T-helper 2 cell (primary cell): ENCODE measurements at places on chromosomes 7 and 10.

DNA sequence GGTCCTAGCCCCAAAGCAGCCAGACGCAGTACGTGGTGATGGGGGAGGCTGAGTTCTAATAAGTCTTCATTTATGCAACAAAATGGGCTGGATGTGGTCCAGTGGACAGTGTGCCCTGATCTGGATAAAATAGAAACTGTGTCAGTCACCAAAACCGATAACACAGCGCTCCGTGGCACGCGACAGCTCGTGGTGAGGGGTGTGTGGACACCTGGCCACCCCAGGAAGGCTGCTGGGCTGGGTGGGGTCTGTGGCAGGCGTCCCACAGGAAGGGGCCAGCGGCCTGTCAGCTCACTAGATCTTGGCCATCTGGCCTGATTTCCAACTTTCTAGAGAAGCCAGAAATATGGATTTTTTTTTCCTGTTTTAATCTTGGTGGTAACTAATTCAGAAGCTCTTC lies 17.0 kb downstream of the FAM20C start:
- no peak for DNase-seq

GRCh38 chr10:33746836-33747268 lies 412.4 kb upstream of the NRP1 start:
- no peak for DNase-seq

- DNase-seq: no peak
Measured at GRCh38 chr10:80281784-80282765, 7.4 kb downstream of the MAT1A start.

DNA sequence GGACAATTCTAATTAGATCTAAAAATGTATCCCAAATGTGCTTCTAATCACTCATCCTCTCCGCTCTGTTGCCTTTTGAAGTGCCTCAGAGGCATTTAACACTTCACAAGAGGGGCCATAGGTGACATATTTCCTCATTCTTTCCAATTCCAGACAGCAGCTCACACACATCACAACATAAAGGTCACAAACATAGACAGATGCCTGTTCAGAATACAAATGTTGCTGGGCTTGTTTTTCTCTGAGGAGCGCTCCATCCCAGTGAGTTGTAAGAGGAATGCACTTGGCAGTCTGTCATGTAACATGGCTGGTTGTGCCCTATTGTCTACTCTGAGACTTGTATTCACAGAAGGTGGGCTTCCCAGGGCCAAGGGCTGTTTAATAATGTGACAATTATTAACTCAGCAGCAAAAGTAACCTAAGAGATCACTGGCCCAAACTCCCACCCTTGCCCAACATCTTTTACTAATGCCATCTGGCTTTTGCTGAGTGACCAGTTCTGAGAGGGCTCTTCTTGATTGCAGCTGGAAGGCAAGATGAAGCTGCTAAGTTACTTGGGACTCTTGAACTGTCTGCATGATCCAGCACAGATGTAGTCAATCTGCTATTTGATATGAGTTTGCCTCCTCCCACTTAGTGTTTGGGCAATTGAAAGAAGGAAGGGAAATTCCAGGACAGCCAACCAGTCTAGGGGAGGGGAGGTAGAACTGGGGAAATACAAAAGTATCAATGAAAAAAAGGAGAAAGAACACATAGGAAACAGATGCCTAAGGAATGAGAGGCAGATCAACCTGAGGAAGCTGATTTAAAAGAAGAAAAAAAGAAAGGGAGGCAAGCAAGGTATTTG lies 13.6 kb downstream of the PON2 start:
- no peak for DNase-seq

GRCh38 chr7:27905951-27906350 lies 166.0 kb downstream of the TAX1BP1 start:
- DNase-seq: no peak

DNA sequence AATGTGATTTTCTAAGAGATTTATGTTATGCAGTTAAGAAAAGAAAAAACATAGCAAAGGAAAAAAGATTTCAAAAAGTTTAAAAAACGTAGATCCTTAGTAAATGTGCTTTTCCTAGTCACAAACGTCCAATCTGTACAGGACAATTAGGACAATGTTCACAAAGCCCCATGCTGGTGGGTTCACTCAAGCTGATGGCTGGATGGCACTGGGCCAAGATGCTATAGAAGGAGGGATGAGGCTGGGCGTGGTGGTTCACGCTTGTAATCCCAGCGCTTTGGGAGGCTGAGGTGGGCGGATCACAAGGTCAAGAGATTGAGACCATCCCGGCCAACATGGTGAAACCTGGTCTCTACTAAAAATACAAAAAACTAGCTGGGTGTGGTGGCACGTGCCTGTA lies 22.1 kb downstream of the SVIL start:
- DNase-seq: no peak

- no peak for DNase-seq
Measured at GRCh38 chr7:107951896-107952295, 51.1 kb downstream of the LAMB1 start.

GRCh38 chr7:137443616-137444015 lies 100.1 kb upstream of the PTN start:
- DNase-seq: no peak

DNA sequence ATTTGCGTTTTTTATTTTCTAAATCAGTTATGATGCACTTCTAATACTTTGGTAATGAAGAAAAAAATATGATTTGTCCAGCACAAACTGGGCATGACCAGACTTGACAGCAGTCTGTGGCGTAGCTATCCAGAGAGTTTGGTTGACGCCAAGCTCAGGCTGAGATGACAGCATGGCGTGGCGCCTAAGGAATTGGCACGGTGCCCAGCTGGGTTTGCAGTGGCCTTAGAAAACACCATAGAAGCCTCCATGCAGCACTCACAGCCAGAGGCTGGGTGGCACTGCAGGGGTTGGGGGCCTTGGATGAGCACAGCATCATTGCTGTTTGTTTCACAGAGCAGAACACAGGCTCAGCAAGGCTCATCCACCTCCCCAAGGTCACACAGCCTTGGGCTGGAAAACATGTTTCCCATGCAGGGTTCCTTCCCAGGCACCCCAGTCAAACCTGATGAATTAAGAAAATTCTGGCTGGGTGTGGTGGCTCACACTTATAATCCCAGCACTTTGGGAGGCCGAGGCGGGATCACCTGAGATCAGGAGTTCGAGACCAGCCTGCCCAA lies 88.9 kb downstream of the GTF2IRD1 start:
- no peak for DNase-seq

GRCh38 chr10:93495654-93496321 lies 624 bp upstream of the CEP55 start:
- DNase-seq: no peak

DNA sequence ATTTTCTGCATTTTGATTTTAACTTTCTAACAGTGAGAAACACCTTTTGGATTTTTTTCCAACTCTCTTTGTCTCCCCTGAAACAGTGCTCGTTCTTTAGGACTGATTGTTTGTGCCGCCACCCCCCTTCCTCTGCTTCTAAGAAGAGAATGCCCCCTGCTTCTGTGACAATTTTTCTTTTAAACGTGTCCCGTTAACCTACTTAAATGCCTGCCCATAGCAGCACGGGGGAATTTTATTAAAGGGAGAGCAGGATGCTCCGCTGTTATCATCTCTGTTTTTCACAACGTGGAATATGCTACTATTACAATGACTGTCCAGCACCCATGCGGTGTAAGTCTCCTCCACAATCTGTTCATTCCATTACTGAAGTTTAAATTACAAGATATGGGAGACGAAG lies 67.8 kb downstream of the SVIL start:
- no peak for DNase-seq

GRCh38 chr7:48617993-48618392 lies 306.4 kb upstream of the CDC14C start:
- no peak for DNase-seq

GRCh38 chr7:139915864-139916716 lies 87.0 kb downstream of the TBXAS1 start:
- peak; percentile 41 for DNase-seq

DNA sequence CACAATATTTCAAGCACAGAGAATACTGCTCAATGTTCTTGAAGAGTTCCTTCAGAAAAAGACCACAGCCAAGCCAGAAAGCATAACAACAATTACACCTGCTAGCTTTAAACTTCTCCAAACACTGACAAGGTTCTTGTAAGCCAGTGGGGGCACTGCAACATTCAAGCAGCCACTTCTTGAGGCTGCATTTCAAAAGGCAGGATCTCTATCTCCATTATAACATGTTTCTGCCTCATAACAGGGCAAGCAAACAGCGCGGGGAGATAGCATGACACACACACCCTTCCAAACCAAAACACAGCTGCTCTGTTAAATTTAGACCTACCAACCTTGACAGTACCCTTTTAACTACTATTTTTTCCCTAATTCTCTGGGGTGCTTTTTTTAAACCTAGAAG lies 30.8 kb downstream of the CHCHD3 start:
- peak; percentile 11 for DNase-seq

GRCh38 chr10:91381257-91381891 lies 28.8 kb upstream of the HECTD2 start:
- no peak for DNase-seq

DNA sequence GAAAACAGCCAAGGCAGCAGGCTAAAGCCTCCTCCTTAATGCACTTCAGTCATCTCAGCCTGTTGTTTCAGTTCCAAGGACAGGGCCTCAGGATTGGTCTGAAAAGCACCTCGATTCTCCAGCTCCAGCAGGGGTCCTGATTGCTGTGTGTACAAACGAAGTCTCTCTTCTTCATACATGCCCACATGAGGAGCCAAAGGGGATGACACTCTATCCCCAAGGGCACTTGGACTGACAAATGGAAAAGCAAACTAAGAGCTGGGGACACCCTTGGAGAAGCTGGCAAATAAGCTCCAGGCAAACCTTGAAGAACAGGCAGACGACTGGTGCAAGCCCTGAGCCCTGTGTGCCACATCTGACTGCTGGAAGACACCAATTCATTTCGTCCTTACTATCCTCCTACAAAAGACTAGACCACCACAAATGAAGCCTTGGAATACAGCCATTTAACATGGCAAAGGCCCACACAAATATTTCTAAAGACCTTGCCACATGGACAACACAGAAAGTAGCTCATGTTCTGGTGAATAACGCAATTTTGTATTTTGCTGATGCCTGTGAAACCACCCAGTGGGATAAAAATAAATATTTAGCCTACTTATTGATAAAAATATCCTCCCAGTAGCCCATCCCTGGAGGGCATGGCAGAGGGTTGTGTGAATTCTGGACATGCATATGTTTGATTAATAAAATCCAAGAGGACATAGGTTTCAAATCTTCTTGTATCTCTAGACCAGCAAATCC lies 61.9 kb downstream of the PARD3 start:
- DNase-seq: no peak

DNA sequence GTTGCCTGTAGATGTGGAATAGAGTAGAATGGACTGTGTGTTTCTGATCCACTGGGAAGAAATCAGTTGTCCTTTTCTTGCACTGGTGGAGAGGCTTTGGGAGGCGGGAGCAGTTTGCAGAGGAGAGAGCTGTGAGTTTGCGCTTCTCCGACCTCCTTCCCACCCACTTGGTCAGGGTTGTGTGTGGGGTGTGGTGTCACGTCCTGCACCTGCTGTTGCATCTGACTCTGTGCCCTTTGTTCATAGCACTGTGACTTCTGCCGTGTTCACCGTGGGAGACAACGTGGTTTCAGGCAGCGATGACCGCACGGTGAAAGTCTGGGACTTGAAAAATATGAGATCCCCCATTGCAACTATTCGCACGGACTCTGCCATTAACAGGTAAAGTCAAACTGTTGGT lies 67.8 kb downstream of the WDR37 start:
- DNase-seq: no peak

GRCh38 chr10:102646610-102647442 lies 2.5 kb downstream of the TRIM8 start:
- peak; percentile 27 for DNase-seq

GRCh38 chr10:79017882-79018520 lies 50.8 kb upstream of the ZMIZ1 start:
- DNase-seq: no peak

GRCh38 chr10:131702531-131703356 lies 198.1 kb upstream of the PPP2R2D start:
- no peak for DNase-seq

- DNase-seq: no peak
Measured at GRCh38 chr7:142711196-142711595, 38.1 kb upstream of the PRSS1 start.

- DNase-seq: no peak
Measured at GRCh38 chr7:42694894-42695507, 216.9 kb downstream of the C7orf25 start.

GRCh38 chr7:4681218-4681851 lies 760 bp upstream of the FOXK1 start:
- no peak for DNase-seq

- DNase-seq: no peak
Measured at GRCh38 chr10:12902135-12902572, 99.4 kb downstream of the CCDC3 start.

GRCh38 chr10:127945341-127945758 lies 38.4 kb downstream of the PTPRE start:
- DNase-seq: no peak

GRCh38 chr10:62352356-62352970 lies 21.7 kb upstream of the ZNF365 start:
- no peak for DNase-seq

GRCh38 chr7:44460325-44460724 lies 30.1 kb downstream of the NUDCD3 start:
- peak; percentile 91 for DNase-seq

DNA sequence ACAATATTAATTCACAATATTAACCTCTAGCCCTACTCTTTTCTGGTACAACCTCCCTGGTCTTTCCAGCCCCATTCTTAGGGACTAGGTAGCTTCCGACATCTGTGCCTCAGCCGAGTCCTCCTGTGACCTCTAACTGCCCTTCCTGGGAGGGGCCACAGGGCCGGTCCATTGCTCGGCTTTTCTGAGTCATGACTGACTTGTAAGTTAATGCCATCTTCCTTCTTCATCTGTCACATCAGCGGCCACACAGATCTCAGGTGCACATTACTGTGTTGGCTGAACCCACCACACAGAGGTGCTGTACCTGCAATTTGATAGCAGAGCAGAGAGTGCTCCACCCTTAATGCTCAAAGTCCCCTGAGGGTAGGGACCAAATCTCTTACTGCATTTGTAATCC lies 4.1 kb upstream of the CPA4 start:
- DNase-seq: no peak

GRCh38 chr10:100896876-100897461 lies 15.8 kb upstream of the SLF2 start:
- no peak for DNase-seq

GRCh38 chr10:92327445-92328433 lies 36.8 kb downstream of the MARCHF5 start:
- no peak for DNase-seq

GRCh38 chr7:114416129-114416990 lies 1.7 kb downstream of the FOXP2 start:
- DNase-seq: no peak

- DNase-seq: no peak
Measured at GRCh38 chr7:127258111-127258510, 5.4 kb upstream of the GRM8 start.

GRCh38 chr10:12358863-12359564 lies 9.7 kb downstream of the CAMK1D start:
- peak; percentile 31 for DNase-seq
